Lung (tissue), 17 donors: ENCODE measurements at places on chromosomes 11 and 22. TPM values are rescaled to one million over a fixed set of nuclear protein-coding genes. Genes with fewer than 3 reads are reported as not detected.

The DCDC1 gene
- 0.47 TPM for polyA plus RNA-seq

The PATE4 gene
- not detected for polyA plus RNA-seq

The HEPHL1 gene
- not detected for polyA plus RNA-seq

The OR52A1 gene
- not detected for polyA plus RNA-seq

The GAS2 gene
- polyA plus RNA-seq, result 0.58 TPM

The DRD4 gene
- polyA plus RNA-seq, result 0.35 TPM

The IL10RA gene
- 7.9 TPM for polyA plus RNA-seq

The KREMEN1 gene
- polyA plus RNA-seq, result 8.8 TPM

The TREH gene
- polyA plus RNA-seq, result 1.1 TPM

The PNPLA5 gene
- polyA plus RNA-seq, result not detected

The MAPK8IP2 gene
- polyA plus RNA-seq, result 0.91 TPM

The RNF26 gene
- polyA plus RNA-seq, result 16.3 TPM

The ALG9 gene
- 27.2 TPM for polyA plus RNA-seq

The C22orf31 gene
- 0.30 TPM for polyA plus RNA-seq

The ME3 gene
- 7.4 TPM for polyA plus RNA-seq

The SERHL2 gene
- polyA plus RNA-seq, result 2.6 TPM

The ADM2 gene
- 3.1 TPM for polyA plus RNA-seq

The KCNK7 gene
- 2.8 TPM for polyA plus RNA-seq

The MS4A12 gene
- polyA plus RNA-seq, result not detected

The OR4A16 gene
- polyA plus RNA-seq, result not detected

The NLRP6 gene
- 0.08 TPM for polyA plus RNA-seq

The ANO5 gene
- polyA plus RNA-seq, result 0.22 TPM

The MAPK11 gene
- polyA plus RNA-seq, result 9.9 TPM

The ATM gene
- polyA plus RNA-seq, result 17.0 TPM

The VPREB1 gene
- polyA plus RNA-seq, result 0.11 TPM

The OR5B21 gene
- polyA plus RNA-seq, result not detected

The CLDN25 gene
- not detected for polyA plus RNA-seq

The SCGB1D2 gene
- not detected for polyA plus RNA-seq

The SORL1 gene
- 1.9 TPM for polyA plus RNA-seq

The P2RY2 gene
- 3.1 TPM for polyA plus RNA-seq

The SMC1B gene
- 0.04 TPM for polyA plus RNA-seq

The SOX6 gene
- 0.98 TPM for polyA plus RNA-seq

The GLYAT gene
- not detected for polyA plus RNA-seq

The FAM180B gene
- polyA plus RNA-seq, result 0.05 TPM

The BTG4 gene
- polyA plus RNA-seq, result 0.23 TPM
